ENCODE measurements at places on chromosomes 2 and 18.

- DNase-seq, result no peak
These were observed 1.9 kb downstream of the SOS1 start for GRCh38 chr2:39118786-39119499.

DNA sequence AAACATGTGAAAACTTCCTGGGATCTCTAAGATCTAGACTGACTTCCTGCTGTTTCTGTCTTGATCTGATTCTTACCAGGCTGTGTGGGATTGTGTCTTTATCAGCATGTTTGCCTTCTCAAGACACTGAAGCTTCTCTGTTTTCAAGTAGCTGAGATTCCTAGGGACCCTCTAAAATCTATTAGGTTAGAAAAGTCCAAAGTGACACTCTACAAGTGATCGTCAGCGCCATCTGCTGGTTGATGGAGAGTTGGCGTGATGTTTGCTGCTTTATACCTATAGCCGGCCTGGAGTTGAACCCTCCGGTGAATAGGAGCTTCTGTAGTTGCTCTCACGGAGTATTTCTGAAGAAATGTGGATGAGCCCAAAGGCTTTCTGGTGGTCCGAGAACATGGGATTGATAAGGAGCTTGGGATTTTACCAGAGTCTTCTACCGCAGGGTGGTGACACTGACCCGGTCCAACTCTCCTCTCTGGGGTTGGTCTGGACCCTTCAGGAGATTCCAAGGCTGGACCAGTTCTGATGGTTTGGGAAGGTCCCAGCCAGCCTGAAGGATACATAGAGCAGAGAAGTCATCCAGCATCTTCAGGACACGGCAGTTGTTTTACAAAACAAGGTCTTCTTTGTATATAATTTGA lies 96.0 kb upstream of the TTC39C start:
- DNase-seq, result no peak

GRCh38 chr2:107627164-107627563 lies 199.5 kb upstream of the RGPD4 start:
- no peak for DNase-seq

- DNase-seq, result no peak
These were observed 47.9 kb upstream of the AKAIN1 start for GRCh38 chr18:5244941-5245340.

DNA sequence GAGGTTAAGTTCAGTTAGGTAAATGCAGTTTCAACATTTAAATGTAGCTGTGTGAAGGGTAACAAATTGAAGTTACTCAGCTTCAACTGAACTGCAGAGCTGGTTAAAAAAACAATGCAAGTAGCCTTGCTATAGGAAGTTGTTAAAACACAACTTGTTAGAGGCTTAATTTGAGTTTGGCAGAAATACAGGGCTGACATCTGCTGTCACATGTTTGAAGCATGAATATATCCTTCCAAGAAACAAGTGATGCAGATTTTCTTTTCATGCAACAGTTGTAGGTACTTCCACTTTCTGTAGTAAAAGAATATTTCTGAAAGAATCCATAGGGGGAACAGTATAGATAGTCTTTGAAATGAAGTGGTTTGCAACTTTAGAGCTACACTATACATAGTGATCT lies 208.7 kb upstream of the RASGRP3 start:
- DNase-seq, result no peak

DNA sequence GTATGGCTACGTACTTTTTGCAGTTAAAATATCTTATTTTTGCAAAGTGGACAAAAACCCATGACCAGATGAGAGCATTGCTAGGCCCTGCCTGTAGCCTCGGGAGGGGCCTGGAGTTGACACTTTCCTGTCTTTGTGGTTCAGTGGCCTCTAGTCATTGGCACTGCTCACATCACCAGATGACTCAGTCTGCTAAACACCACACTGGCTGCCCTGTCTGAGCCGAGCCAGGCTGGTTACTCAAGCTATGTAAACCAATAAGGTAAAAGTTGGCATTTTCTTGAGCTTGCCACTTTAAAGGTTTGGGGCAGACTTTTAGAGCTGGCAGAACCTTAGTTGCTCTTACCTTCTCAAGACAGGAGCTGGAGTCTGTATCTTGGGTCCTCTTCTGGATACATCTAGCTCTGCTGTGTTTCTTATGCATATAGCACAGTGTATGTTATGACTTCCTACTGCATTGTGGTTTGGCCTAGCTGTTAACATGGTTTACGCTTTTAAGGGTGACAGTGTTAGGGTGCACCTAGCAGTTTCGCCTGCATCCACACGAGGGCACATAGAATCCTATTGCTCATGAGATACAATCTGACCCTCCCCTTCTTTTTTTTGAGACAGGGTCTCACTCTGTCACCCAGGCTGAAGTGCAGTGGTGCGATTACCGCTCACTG lies 76.4 kb downstream of the AP1S3 start:
- no peak for DNase-seq

- no peak for DNase-seq
These were observed 382.8 kb downstream of the GPD2 start for GRCh38 chr2:156818944-156819343.

DNA sequence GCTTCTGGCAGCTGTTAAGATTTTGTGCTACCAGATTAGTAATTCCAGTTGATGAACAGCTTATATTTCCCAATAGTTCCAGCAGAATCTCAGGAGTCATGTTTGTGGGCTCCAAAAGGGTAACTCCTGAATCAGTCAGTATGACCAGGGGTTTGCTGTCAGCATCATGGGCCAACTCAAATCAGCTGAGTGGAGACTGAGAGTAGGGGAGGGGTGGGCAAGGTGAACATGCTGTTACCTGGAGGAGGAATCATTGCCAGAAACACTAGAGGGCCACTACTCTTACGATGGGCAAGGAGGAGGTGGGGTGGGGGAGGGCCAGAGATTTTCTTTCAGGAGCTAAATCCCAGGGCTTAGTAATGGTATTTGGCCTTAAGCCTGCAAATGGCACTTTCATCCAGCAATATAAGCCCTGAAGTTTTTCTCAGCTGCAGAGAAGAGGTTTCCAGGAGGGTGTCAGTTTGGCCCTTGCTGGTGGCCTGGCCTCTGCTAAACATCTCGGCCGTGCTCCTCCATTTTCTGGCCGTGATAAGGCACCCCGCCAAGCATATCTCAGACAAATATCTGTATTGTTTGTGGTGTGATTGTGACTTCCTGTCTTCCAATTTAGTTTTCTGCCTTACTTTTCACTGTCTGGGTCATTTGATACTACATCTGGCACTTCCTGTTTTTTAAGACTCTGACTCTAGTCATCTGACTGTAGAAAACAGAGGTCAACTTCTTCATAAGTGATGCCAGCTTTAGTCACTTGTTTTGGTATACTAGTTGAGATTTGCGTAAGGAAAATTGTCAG lies 120.5 kb upstream of the CXCR4 start:
- DNase-seq, result no peak

- no peak for DNase-seq
These were observed 65.0 kb downstream of the ZNF385B start for GRCh38 chr2:179796213-179797007.
